ENCODE measurements at places on chromosomes 2 and 18.

GRCh38 chr18:74546751-74547530 lies 12.6 kb downstream of the CNDP1 start:
- DNase-seq: no peak

DNA sequence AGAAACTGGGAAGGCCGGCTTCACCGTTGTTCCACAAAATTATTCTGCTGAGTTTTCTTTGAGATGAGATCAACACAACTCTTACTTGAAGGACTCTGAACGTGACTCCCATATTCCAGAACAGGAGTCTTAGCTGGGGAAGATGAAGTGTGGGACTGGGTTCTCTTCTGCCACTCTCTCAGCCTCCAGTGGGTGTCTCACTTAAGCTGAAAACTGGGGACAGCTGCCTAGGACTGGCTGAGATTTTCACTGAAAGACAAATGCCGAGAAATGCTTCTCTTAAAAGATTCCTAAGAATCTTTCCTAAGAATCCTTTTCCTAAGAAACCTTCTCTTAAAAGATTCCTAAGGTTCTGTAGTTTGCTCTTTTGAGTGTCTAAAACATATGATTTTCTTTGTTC lies 156.6 kb upstream of the LHCGR start:
- DNase-seq: no peak

DNA sequence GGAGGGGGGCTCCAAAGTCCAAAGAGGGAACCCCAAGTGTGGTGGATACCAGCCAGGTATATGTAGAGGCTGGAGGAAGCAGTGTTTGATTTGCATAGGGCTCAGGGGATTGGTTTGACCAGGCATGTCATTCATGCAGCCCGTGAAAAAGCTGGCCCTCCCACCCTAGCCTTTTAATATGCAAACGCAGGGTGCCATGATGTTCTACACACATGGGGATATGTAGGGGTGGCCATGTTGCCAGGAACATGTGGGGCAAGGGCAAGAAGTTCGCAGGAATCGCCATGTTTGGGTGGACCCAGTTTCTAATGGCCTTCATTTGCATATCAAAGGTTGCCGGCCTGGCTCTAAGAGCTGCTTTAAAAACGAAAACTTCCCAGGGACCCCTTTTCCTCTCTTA lies 33.6 kb downstream of the B3GNT7 start:
- DNase-seq: no peak

GRCh38 chr2:12020833-12021469 lies 274.5 kb downstream of the LPIN1 start:
- DNase-seq: no peak

DNA sequence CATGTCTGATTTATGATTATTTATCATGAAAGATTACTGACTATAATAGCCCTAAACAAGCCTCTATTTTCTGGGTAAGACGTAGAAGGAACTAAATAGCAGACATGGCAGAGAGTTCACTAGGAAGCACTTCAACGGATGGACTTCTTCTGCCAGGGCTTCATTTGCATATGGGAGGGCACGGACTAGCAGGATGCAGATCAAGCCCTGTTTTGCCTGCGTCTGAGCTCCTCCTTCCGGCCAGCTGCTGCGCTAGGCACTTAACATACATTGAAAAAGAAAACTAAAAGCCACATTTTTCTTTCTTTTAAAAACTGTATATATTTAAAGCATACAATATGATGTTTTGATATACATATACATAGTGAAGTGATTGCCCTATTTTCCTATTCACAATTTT lies 340.0 kb upstream of the MEX3C start:
- DNase-seq: no peak

GRCh38 chr2:177161741-177162460 lies 50.7 kb upstream of the HNRNPA3 start:
- DNase-seq: no peak

- no peak for DNase-seq
These were observed 75.8 kb downstream of the DYNC1I2 start for GRCh38 chr2:171762879-171763573.

- DNase-seq: no peak
These were observed 176.6 kb downstream of the EN1 start for GRCh38 chr2:118670838-118671237.

DNA sequence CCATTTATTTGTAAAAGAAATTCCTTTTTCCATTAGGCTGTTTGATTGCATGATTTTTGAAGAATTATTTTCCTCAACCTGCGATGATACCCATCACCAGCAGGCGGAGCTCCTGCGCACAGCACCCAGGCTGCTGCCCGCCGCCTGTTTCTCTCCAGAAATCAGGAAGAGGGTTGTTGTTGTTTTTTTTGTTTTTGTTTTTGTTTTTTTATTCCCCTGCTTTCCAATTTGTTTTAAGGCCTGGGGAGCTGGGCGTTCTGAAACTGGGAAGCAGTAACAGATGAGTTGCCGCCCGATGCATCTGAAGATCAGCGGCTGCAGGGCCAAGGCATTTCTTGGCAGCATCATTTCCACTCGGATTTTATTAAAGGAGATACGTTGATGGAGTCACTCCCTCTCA lies 132.1 kb downstream of the MBP start:
- no peak for DNase-seq

DNA sequence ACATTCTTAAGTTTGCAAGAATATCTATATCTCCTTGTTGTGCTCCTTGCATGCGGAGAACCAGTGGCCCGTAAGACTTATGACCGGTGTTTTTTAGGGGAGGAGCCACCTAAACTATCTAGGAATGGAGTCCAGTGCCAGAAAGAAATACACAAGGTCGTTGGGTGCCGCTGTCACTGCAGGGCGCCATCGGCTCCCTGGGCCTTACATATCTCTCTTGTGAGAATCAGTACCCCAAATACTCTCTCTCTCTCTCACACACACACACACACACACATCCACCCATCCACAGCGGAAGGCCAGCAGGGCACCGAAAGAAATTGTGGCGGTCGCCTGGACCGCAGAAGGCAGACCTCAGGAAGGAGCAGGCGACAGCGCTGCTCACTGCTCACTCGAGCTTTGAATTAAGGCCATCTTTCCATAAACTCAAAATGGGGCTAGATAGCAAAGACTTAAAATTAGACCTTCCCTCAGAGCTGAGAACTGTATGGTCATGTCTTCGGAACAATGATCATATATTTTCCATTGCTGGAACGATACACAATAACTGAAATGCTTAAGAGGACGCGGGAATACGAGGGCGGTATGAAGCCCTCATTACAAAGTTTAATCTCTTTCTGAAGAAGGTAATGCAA lies 10.4 kb downstream of the NR4A2 start:
- no peak for DNase-seq

DNA sequence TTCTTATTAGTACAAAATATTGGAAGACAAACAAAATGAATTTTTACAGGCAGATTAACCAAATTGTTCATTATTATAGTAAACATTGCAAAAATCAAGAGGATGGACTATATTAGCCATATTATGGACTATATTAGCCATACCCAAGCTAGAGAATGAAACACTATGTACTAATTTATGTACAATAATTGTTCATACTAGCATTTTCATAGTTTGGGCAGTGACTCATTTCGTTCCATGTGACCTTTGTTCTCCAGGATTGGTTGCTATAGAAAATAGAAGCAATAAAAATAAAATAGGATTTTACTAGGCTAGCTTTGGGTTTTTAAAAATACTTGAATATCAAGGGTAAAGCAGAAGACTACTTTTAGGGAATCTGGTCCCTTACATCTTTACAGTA lies 176.8 kb downstream of the ZEB2 start:
- no peak for DNase-seq

GRCh38 chr18:44957025-44957424 lies 276.3 kb downstream of the SETBP1 start:
- no peak for DNase-seq

DNA sequence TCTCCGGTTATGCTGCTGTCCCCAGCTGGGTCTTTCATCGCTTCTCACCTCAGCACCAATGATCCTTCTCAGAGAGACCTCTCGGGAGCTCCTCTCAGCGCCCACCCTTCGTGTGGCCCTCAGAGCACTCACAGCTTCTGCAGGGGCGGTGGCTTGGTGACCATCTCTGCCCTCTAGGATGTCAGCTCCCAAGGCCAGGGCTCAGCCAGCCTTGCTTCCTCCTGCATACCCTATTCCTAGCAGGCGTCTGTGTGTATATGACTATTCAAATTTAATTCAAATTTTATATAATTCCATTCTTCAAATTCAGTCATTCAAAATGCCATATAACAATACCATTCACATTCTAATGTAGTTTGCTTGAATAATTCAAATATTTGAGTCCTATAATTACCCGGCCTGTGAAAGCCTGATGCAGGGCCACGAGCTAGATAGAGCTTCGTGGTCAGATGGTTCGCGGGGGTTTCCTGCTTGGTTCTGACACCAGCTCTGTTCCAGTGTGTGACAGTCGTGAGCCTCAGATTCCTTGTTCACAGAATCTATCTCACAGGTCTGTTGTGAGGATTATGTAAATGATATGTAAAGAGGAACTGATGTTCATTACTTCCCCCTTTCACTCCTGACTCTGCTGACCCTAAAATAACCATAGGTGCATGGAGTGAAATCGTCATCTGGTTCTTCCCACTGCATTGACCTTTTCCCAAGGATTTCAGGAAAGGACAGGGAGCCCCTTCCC lies 94.0 kb upstream of the CNGA3 start:
- no peak for DNase-seq

DNA sequence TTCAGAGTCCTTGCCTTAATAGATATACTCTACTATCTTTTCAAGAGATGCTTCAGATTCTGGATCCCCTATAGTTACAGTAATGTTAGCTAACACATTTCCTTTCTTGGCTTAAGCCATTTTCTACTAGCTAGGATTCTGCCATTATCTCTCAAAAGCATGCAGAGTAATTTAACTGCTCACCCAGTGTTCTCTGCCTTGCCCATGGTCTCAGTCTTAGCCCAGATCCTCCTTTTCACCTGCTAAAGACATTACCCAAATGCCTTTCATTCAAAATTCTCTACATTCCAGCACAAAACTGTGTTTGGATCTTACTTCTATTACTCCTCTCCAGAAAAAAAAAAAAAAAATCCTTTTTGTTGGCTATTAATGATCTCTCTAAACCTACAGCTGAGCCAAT lies 474.2 kb upstream of the LRRTM1 start:
- DNase-seq: no peak

DNA sequence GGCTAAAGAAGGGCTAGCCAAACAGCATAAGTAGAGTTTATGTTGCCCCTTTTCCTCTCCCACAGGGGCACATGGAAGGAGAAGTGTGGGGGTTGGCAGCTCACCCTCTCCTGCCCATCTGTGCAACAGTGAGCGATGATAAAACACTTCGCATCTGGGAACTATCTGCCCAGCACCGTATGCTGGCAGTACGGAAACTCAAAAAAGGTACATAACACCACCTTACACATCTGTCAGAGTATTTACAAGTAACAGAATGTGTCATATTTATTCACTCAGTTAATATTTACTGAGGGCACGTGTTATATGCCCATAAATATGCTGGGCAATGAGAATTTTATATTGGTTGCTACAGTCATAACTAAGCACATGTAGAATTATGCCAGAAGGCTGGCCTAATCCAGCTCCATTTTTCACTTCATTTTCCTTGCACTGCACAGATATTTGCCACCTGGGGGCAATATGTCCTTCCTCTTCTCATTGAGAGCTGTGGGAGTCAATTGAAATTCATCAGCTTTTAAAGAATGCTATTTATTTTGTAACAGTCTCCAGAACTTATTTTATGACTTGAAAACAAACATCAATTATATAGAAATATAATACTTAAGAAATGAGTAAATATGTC lies 150.6 kb downstream of the RTN4 start:
- no peak for DNase-seq

DNA sequence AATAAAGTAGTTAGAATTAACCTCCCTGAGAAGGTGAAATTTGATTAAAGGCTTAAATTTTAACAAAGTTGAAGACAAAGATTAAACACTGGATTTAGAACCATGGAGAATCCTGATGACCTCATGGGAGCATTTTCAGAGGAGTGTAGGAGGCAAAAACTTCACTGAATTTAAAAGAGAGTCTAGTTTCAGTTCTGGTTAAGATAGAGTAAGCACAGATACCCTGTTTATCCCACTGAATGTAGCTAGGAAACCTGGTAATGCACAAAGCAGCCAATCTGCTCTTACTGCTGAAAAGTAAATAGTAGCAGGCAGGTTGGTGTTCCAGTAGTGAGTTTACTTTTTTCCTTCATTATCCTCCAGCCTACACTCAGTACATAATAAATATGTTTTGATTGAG lies 654.9 kb upstream of the SYT4 start:
- DNase-seq: no peak

- DNase-seq: no peak
These were observed 66.7 kb downstream of the ETAA1 start for GRCh38 chr2:67463810-67464209.

- DNase-seq: no peak
These were observed 15.1 kb upstream of the SOX11 start for GRCh38 chr2:5677133-5677532.

- DNase-seq: no peak
These were observed 53.0 kb upstream of the ID2 start for GRCh38 chr2:8628866-8629209.

DNA sequence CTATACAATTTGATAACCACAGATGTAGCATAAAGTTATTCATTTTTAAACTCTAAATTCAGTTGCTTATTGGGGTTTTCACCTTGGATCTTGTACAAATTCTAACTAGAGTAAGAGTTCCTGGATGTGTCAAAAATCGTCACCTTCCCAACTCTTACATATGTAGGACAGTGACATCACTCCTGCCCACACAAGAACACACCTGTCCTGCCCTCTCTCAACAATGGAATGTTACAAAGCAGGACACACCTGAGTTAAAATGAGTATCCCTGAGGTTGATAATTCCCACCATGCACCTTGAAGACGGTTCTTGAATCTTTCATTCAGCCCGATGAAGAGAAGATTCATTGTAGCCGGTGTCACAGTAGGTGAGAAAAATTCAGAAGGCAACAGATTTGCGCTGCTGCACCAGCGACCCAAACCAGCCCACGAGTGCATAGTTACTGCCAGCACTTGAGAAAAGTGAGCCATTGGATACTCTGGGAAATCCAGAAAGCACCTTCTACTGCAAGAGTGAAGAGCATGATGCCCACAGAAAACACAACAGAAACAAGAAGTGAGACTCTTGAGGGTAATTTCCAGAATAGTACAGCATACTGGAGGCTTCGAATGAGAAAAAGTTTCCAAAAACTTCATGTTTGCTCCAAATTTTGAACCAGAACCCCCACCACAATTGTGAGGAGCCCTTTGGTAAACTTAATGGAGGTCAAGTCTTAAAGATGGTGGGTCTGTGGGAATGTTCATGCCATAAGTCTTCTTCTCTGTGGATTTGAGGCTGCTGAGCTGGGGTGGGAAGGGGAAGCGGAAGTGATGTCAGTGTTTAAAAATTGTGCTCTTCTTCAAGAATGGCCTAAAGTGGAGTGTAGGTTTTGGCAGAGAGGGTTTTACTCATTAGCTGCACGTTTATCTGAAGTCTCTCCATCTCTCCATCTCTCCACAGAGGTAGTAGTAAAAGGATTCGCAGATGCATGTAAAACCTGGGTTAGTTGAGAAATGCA lies 34.7 kb upstream of the ADAM23 start:
- DNase-seq: no peak

- no peak for DNase-seq
These were observed 114.9 kb upstream of the ID2 start for GRCh38 chr2:8566774-8567468.

GRCh38 chr2:2762166-2762908 lies 431.3 kb upstream of the MYT1L start:
- no peak for DNase-seq

All from stimulated activated CD4-positive, alpha-beta T cell treated with anti-CD3 and anti-CD28 coated beads, Interleukin-15, amount 100 ng/mL, for 1 hour (primary cell).